ENCODE measurements at places on chromosomes 12 and 14.

- no peak for DNase-seq
Observed at GRCh38 chr12:31119803-31120211, 46.1 kb downstream of the DDX11 start.

- DNase-seq, result no peak
Observed at GRCh38 chr12:127711108-127711507, 555.9 kb upstream of the TMEM132C start.

DNA sequence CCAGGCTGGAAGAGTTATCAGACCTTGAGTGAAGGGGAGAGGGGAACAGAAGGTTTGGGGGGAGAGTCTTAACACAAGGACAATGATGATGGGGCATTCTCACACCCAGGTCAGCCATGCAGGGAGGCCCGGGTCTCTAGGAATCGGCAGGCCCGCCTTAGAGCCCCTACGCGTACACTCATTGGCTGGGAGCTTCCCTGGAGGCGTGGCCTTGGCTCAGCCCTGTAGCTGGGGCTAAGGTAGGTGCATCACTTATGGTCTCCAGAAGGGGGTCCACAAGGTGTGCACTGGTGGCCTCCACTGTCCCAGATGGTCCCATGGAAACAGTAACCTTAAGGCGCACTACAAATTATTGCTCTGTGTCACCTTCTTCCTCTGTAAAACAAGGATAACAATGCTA, 660.1 kb downstream of the MED13L start:
- no peak for DNase-seq

DNA sequence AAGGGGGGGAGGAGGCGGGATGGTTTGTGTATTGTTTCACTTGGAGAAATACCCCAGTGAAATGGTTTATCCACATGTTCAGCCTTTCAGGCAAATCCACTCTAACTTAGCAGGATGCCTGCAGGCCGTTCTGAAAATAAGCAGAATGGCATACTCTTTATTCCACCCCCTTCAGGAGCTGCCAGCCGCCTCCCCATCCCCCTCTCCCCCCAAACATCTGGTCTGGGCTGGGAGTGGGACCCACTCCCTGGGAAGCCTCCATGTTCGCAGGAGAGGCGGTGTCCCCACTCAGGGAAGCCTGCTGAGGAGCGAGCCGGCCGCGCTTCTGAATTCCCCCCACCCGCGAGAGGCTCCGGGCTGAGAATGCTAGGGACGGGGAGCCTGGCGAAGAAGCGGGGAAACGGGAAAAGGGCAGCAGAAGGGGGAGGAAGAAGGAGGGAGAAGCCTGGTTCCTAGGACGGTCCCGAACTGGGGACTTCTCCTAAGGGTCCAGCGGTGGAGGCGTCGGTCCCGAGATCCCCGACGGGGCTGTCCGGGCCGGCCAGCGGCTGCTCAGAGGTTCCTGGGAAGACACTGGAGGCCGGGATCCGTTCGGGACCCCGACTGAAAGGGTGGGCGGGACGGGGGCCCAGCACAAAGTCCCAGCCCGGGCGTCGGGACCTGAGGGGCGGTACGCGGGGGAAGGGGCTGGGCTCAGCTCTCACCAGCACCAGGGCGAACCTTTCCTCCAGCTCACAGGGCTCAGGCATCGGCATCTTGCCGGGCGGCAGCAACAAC, 666 bp downstream of the FMNL3 start:
- no peak for DNase-seq

DNA sequence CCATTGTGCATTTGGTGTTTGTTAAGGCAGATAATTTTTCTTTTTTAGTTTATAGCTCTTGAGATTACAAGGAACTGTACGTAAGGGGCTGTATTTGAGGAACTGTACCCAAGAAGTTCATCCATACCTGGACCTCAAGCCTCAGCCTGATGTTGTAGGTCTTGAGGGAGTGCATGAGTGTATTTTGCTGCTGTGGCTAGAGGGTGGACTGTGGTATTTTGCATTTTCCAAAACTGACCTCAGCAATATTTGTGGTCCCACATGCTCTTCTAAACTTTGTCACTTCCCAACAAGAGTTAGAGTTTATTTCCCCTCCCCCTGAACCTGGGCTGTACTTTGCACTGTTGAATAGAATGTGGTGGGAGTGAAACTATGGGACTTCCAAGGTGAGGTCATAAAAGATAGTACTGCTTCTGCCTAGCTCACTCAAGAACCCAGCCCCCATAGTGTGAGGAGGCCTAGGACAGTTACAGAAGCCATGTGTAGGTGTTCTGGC, 42.2 kb upstream of the FBXO33 start:
- no peak for DNase-seq

GRCh38 chr14:99389174-99389826, 91.4 kb downstream of the SETD3 start:
- no peak for DNase-seq
